ENCODE measurements at places on chromosomes 1 and 21. TPM values are rescaled to one million over a fixed set of nuclear protein-coding genes. Genes with fewer than 3 reads are reported as not detected.

DNA sequence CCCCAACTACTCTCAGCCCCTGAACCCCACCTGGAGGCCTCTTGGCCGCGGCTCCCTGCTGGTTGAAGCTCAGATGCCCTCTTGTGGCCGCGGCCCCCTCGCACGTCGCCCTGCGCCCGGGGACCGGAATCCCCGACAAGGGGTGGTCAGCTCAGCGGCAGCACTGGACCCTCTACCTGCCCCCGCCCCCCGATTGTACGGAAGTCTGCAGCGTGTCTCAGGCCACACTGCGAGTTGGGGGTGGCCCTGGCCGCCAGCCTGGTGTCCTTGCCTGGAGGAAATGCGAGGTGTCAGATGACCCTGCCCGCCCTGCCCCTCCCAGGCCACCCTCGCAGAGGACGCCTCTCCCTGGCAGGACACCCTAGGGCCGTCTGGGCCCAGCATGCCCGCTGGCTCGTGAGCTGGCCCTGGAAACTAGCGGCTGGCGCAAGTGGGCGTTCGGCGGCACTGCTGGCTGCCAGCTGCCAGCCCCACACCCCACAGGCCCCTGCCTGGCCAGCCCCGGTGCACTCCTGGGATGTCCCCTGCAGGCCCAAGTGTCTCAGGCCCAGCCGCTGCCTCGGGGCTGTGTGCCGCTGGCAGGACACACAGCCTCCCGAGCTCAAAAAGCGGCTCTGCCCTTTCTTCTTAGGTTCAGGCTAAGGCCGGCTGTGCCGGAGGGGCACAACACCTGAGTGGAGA lies 60.8 kb downstream of the EDN2 start:
- H3K4me3 ChIP-seq = no peak overlapping the region
- peaks cover 2% of the 10 kb centered on the region for H3K4me1 ChIP-seq
- H3K36me3 ChIP-seq = no peaks in the 10 kb centered on the region
- no peak overlapping the region for H3K27ac ChIP-seq
- no peaks in the 10 kb centered on the region for H3K27me3 ChIP-seq

GRCh38 chr1:199173356-199173755 lies 534.5 kb downstream of the PTPRC start:
- H3K4me3 ChIP-seq = no peak overlapping the region
- no peak overlapping the region for H3K27ac ChIP-seq
- no peaks in the 10 kb centered on the region for H3K36me3 ChIP-seq
- DNase-seq = no peak

GRCh38 chr1:86987446-86987845 lies 73.0 kb downstream of the HS2ST1 start:
- peaks cover 8% of the 10 kb centered on the region for H3K4me1 ChIP-seq
- H3K27ac ChIP-seq = no peak overlapping the region
- no peak overlapping the region for H3K4me3 ChIP-seq
- H3K36me3 ChIP-seq = no peaks in the 10 kb centered on the region

DNA sequence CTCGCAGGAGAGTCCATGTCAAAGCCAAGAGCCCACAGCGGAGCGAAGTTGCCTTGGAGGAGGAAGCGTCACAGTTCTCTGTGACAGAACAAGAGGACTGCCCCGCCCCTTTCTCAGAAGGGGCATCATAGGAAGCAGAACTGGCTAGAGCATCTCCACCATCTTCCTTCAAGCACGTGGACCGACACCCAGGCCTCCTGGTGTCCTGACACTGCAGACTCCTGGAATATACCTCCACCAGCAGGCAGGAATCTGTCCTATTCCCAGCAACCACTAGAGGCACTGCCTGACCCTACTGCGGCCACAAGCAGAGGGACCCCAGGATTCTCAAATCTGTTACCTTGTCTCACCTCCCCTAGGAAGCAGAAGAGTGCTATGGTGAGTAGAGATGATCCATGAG lies 37.8 kb downstream of the GPA33 start:
- no peaks in the 10 kb centered on the region for H3K27me3 ChIP-seq
- H3K36me3 ChIP-seq = no peaks in the 10 kb centered on the region
- DNase-seq = no peak
- H3K27ac ChIP-seq = no peak overlapping the region

ZMPSTE24 gene
- 42.9 TPM for total RNA-seq

DNA sequence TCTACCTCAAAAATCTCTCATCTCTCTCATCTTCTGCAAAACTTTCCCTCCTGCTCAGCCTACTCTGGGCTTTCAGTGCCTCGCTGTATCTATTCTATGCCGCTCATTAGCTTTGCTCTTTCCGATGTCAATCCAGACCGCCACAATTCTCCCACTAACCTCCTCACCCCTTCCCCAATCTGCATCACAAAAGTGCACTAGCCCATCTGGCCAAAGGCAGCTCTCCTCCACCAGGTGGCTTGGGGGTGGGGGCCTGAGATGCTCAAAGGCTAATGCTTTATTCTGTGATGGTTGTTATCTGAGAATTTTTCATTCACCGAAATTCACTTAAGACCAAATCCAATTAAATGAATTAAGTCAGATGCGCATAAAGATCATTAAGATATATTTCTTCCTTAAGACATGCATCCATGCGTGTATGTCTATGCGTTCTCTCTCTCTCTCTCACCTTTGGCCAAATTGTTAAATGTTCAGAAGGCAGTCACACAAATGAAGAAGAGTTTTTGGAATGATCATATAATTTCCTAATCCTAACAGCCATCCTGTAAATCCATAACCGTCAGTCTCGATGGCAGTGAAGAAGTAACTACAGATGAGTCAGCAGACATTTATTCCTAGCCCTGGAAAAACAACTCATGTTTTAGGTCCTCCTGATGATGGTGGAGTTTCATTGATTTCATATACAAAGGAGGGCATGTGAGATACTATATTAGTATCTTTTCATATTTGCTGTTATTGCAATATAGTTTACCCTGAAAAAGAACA lies 111.3 kb downstream of the C1orf21 start:
- H3K4me3 ChIP-seq = no peak overlapping the region
- H3K27me3 ChIP-seq = no peaks in the 10 kb centered on the region
- DNase-seq = peak; percentile 36
- H3K4me1 ChIP-seq = peaks cover 30% of the 10 kb centered on the region
- no peaks in the 10 kb centered on the region for H3K36me3 ChIP-seq
- no peak overlapping the region for H3K27ac ChIP-seq

- H3K27me3 ChIP-seq = no peaks in the 10 kb centered on the region
- H3K36me3 ChIP-seq = no peaks in the 10 kb centered on the region
- no peak overlapping the region for H3K4me3 ChIP-seq
- no peak overlapping the region for H3K27ac ChIP-seq
- no peaks in the 10 kb centered on the region for H3K4me1 ChIP-seq
Observed at GRCh38 chr21:41605934-41606285, 98.0 kb upstream of the TMPRSS2 start.

CFAP141 gene
- total RNA-seq = not detected

GRCh38 chr1:6145864-6146410 lies 34.2 kb downstream of the CHD5 start:
- H3K27me3 ChIP-seq = peaks cover 4% of the 10 kb centered on the region
- no peak overlapping the region for H3K27ac ChIP-seq
- H3K4me1 ChIP-seq = no peaks in the 10 kb centered on the region
- DNase-seq = no peak

GRCh38 chr21:46002841-46003574 lies 21.4 kb downstream of the COL6A1 start:
- DNase-seq = peak; percentile 43
- no peaks in the 10 kb centered on the region for H3K36me3 ChIP-seq
- H3K27me3 ChIP-seq = no peaks in the 10 kb centered on the region
- H3K27ac ChIP-seq = no peak overlapping the region
- no peak overlapping the region for H3K4me3 ChIP-seq
- no peaks in the 10 kb centered on the region for H3K4me1 ChIP-seq

GCSAML gene
- total RNA-seq = not detected

DNA sequence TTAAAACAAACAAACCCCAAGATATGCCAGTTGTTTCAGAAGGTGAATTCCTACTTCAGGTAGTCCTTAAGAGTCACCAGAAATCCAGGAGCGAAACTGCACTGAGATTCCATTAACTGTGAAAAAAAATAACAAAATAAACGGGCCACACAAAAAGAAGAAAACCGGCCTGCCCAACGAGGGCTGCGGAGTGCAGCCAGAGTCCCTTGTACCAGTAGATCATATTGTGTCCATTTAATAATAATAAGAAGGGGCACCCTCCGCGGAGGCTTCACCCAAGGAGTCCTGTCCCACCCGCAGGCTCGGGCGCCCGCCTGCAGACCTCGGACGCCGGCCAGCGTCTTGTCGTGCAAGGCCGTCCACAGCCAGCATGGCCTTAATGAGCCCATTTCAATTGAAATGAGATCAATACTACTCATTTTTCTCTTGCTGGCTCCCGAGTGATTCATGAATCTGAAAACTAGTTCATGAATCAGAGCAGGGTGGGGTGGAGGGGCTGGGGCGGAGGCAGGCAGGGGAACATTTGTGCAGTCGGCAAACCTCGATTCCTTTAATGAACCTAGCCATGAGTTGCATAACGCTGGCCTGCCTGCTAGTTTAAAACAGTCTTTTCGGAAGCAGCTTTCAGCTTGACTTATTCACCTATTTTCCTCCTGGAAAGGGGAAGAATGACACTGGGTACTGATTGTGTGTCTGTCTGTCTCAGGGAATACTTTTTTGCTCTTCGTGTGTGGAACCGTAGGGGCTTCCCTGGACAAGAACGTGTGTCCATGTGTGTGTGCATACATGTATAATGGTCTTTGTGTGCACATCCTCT lies 113.1 kb upstream of the IRF2BP2 start:
- no peak overlapping the region for H3K4me3 ChIP-seq
- DNase-seq = no peak
- H3K36me3 ChIP-seq = no peaks in the 10 kb centered on the region
- peaks cover 14% of the 10 kb centered on the region for H3K4me1 ChIP-seq

DNA sequence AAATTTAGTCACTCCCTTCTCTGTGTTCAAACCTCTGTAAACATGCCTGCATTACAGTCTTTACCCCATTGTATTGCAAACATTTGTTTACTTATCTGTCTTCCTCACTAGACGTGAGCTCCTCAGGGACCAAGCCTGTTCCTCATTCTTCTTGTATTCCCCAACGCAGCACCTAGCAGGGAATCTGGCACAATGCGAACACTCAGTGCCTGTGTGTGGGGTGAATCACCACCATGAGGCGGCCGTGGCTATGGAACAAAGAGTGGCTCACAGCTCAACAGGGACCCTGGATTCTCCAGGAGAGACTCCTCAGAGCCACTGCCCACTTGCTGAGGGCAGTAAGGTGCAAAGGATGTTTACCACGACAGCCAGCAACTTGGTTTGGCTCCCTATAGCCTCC lies 95.9 kb downstream of the DDX20 start:
- H3K27me3 ChIP-seq = no peaks in the 10 kb centered on the region
- no peaks in the 10 kb centered on the region for H3K36me3 ChIP-seq
- DNase-seq = no peak
- H3K4me1 ChIP-seq = no peaks in the 10 kb centered on the region
- H3K4me3 ChIP-seq = no peak overlapping the region
- H3K27ac ChIP-seq = no peak overlapping the region

DNA sequence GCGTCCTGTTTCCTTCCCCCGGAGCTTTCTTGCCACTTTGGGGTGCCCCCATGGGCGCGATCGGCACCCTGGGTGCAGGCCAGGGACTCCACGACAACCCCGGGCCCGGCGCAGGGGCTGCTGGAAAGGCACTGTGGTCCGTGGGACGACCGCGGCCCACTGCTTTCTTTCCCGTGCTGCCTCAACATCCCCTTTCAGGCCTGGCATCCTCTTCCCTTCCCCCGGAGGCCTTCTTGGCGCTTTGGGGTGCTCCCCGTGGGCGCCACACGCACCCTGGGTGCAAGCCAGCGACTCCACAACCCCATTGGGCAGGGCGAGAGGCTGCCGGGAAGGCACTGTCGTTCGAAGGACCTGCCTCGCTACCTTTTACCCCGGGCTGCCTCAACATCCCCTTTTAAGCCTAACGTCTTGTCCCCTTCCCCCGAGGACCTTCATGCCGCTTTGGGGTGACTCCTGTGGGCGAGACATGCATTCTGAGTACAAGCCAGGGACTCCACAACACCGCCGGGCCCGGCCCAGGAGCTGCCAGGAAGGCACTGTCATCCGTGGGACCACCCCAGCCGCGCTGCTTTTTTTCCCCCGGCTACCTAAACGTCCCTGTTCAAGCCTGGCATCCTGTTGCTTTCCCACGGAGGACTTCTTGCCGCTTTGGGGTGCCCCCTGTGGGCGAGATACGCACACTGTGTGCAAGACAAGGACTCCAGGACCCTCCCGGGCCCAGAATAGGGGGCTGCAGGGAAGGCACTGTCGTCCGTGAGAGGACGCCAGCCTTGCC lies 137.8 kb downstream of the LIPI start:
- no peak for DNase-seq
- H3K4me1 ChIP-seq = no peaks in the 10 kb centered on the region
- no peaks in the 10 kb centered on the region for H3K36me3 ChIP-seq
- H3K4me3 ChIP-seq = no peak overlapping the region
- no peaks in the 10 kb centered on the region for H3K27me3 ChIP-seq

DNA sequence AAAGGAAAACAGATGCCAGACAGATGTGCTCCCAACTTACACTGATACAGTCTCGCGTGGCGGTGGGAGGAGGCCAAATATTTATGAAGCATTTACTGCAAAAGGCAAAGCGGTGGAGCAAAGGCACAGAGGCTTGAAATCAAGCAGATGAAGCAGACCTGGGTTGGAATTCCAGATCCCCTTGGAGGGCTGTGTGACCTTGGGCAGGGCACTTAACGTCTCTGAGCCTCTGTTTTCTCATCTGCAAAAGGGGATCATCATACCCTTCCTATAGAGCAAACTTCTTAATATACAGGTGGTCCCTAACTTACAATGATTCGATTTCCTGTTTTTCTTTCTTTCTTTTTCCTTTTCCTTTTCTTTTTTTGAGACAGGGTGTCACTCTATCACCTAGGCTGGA lies 54.1 kb downstream of the IGSF21 start:
- H3K36me3 ChIP-seq = no peaks in the 10 kb centered on the region
- no peaks in the 10 kb centered on the region for H3K4me1 ChIP-seq
- H3K27me3 ChIP-seq = no peaks in the 10 kb centered on the region
- no peak overlapping the region for H3K27ac ChIP-seq
- H3K4me3 ChIP-seq = no peak overlapping the region
- no peak for DNase-seq

GSTM5 gene
- total RNA-seq = 0.24 TPM

- H3K27me3 ChIP-seq = no peaks in the 10 kb centered on the region
- H3K4me1 ChIP-seq = no peaks in the 10 kb centered on the region
- no peak overlapping the region for H3K4me3 ChIP-seq
- no peaks in the 10 kb centered on the region for H3K36me3 ChIP-seq
- no peak for DNase-seq
Observed at GRCh38 chr21:17697473-17697872, 84.8 kb upstream of the BTG3 start.

DNA sequence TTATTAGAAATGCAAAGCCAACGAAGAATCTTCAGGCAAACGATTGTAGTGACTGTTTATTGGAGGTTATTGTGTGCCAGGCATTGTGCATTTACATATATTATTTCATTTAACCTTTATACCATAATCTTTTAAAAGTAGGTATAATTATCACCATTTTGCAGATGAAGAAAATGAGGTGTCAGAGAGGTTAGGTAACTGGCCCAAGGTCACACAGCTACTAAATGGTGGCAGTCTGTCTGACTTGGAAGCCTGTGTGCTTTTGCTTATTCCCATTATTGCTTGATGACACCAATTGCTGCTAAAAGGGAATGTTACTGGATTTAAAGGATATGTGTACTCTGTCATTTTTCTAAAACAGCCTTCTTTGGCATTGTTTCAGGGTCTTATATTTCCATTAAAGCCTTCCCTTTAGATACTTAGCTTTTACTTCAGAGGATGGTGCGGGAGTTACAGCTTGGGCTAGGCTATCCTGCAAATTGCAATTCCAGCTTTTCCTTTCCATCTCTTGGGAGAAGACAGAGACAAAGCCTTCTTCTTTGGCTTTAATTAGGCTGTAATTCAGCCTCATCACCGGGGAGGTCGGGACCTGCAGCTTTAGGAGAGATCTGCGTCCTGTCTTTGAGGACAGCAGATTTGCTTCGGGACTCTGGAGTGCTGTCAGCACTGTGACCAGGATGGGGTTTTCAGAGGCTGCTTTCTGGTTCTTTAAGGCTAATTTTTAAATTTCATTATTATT lies 37.4 kb upstream of the ERRFI1 start:
- no peak overlapping the region for H3K4me3 ChIP-seq
- no peak for DNase-seq
- no peaks in the 10 kb centered on the region for H3K36me3 ChIP-seq
